Globus pallidus (tissue), 1 donor: ENCODE measurements at places on chromosomes 16 and 17.

- no peak for DNase-seq
These were observed 64.5 kb downstream of the RAI1 start for GRCh38 chr17:17745476-17746455.

DNA sequence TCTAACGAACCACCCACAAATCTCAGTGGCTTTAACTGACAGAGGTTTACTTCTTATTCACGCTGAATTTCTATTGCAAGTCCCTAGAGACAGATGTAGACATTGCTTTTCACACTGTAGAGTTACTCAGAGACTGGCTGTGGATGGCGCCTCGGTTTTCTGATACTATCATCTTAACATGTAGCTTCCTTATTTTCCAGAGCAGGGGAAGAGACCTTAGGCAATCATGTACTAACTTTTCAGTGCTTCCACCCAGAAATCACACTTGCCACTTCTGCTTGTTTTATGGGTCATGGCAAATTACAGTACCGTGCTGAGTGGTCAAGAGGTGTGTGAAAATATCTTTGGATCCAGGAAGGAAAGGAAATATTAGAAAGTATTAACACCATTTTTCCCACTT lies 65.4 kb downstream of the MAF start:
- peak; percentile 35 for DNase-seq

DNA sequence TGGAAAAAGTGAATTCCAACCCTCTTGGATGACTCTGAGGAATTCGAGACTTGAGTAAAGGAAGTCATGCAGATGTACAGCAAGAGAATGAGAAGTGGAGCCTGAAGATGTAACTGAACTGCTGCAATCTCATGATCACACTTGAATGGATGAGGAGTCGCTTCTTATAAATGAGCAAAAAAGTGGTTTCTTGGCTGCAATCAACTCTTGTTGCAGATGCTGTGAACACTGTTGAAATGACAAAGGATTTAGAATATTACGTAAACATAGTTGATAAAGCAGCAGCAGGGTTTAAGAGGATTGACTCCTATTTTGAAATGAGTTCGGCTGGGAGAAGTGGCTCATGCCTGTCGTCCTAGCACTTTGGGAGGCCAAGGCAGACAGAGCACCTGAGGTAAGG lies 25.5 kb downstream of the ASPA start:
- DNase-seq, result no peak

DNA sequence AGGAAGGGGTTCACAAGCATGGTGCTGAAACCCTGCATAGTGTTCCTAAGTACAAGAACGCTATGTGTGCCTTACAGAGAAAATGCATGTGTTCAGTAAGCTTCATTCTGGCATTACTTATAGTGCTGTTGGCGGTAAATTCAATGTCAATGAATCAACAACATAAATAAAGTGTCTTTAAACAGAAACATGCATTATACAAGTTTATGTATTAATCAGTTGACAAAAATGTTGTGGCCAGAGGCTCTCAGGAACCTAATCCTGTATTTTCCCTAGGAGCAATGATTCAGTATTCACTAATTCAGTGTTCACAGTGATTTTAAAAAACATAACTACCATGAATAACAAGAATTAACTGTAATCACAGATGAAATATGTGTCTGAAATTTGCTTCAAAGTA lies 47.1 kb upstream of the MYOCD start:
- no peak for DNase-seq

- no peak for DNase-seq
These were observed 115.2 kb downstream of the COPRS start for GRCh38 chr17:31743797-31744196.

DNA sequence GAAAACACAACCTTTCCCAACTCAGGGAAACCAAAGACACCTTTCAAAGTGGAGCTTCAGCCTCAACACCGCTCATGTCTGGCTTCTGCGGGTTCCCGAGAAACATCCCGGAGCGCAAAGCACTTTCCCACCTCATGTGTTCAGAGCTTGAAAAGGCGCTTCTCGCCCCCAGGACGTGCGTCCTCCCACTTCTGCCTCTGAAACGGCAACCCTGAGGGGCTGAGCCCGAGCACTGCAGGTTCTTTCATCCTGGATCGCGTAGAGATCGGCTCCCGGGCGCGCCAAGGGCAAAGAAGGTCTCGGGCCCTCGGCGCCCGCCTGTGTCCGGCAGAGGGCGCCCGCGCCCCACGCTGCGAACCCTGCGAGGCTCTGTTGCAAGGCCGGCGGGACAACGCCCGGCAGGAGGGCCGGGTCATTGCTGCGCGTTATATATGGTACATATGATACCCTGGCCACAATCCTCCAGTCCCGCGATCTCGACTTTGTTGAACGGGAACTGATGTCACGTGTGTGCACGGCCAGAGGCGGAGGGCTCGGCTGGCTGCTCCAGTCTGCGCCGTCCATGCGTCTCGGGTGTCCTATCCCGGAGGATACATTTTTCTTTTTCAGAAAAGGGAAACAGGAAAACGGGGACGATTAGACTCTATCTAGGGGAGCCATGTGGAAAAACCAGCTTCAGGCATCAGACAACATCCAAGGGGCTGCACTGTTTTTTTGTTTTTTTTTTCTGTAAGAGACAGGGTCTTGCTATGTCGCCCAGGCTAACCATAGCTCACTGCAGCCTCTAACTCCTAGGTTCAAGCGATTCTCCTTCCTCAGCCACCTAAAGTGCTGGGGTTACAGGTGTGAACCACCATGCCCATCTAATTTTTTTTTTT lies 19.1 kb downstream of the COQ7 start:
- DNase-seq, result peak; percentile 70

DNA sequence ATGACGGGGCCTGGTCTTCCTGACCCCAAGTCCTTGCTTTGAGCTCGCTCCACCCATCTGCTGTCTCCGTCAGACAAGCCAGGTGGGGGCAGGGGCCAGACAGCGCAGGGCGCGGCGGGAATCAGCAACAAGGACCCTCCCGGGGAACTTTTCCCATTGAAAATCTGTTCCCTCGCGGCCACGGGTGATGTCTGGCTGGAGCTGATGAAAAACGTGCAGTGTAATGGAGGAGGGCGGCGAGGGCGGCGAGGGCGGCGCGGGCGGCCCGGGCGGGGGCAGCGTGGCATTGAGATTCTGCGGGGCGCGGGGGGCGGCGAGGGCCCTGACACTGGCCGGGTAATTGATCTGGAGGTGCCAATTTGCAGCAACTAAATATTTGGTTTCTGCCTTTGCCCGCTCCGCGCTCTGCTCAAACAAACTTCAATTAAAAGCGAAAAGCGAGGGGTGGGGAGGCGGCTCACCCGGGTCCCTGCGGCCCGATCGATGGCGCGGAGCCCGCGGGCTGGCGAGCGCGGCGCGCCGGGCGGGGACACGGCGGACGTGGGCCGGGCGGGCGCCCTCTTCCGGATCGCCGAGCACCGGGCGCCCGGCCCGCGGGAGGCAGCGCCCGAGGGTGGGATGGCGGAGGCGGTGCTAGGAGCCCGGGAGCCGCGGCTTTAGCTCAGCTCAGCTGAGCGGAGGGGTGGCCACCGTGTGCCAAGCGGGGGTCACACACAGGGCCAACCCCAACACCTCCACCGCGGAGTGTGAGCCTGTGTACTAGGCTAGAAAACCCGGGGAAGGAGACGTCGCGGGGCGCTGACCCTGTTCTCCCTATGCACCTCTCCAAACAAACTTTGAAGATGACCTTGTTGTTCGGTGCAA lies 32.4 kb downstream of the DCAKD start:
- DNase-seq, result no peak

DNA sequence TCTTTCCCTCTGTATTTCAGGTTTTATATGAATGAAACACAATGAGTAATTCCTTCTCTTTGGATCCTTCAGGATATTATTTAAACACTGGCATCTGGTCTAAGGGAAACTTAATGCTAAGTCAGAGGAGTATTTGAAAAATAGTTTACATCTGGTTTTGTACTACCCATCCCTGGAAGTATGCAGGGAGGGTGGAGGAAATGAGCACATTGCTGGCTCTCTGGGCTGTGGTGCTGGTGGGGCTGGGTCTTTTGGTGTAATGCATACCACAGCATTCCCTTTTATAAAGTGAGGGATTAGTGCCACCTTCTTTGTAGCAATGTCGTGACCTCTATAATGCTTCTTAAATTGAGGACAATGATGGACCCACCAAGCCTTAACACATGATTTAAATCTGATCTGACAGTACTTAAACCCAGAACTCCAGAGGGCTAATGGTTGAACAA lies 105.5 kb upstream of the AXIN2 start:
- no peak for DNase-seq

DNA sequence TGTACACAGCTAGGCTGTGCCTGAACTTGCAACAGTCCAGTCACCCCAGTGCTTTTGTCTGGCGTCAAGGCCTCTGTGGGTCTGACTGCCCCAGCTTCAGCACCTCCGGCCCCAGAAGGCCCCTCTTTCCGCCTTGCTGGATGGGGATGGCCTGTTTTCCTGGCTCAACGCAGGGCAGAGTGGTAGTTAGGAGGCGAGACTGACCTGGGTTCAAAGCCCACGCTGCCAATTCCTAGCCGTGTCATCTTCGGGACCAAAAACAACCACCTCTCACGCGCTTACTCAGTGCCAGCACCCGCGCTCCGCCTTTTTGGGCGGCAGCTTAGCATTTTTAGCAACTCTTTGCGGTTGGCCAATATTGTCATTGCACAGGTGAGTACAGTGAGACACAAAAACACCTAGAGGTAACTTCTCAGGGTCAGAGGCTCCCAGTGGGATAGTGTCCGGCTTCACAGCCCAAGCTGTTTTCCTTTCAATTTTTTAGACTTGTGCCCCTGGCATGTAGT lies 4.6 kb downstream of the MYBBP1A start:
- no peak for DNase-seq

DNA sequence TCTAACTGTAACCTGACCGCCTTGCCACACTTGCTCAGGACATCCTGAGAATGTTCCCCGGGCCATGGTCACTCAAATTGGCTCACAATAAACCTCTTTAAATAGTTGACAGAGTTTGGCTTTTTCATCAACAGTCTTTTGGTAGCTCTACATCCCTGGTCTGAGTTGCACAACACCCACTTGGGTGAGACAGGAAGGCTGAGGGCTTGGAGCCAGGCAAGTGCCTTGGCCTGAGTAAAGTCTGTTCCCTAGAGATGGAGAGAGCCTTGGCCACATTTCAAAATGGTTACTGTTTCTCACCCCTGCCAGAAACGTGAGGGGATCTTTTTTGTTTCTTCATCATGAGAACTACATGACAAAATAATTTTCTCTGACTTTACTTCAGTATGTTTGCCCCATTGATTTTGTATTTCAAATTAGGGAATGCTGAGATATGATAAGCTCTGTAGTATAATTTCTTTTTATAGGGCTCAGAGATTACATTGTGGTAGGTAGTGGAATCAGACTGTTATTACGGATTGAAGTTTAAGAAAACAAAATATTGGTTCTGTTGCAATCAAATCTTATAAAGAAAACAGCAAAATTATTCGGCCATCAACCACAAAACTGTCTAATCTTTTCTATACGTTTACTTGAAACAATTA lies 53.9 kb upstream of the NETO2 start:
- DNase-seq, result no peak

GRCh38 chr17:69575346-69575761 lies 160.9 kb downstream of the MAP2K6 start:
- DNase-seq, result no peak

- no peak for DNase-seq
These were observed 12.4 kb downstream of the TENT4B start for GRCh38 chr16:50165473-50165872.

- no peak for DNase-seq
These were observed 54.0 kb downstream of the TMEM132E start for GRCh38 chr17:34633351-34633750.

GRCh38 chr16:53054670-53055485 lies at the start of gene CHD9:
TSS of gene CHD9 (plus strand) at chr16:53054991. CDS start at chr16:53156090, 101,099 bp downstream.
- peak; percentile 84 for DNase-seq

GRCh38 chr16:75535211-75535843 lies 581 bp downstream of the CHST5 start:
- no peak for DNase-seq

DNA sequence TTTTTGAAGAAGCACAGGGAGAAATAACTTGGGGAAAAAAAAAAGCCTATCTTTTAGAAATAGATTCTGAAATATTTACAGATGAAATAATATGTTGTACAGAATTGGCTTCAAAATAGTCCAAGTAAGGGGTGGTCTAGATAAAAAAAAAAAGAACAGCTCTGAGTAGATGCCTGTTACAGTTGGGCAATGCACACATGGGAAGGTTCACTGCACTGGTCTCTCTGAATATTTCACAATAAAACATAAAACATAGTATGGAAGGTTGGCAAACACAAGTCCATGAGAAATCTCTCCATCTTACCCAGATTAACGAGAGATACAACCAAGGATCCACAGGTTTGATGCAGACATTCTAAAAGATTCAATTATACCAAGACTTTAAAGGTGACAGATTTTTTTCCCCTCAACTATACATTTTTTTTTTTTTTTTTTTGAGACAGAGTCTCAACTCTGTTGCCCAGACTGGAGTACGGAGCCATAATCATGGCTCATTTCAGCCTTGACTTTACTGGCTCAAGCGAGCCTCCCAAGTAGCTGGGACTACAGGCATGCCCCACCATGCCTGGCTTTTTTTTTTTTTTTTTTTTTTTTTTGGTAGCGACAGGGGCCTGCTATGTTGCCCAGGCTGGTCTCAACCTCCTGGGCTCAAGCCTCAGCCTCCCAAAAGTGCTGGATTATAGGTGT lies 58.0 kb downstream of the KANSL1 start:
- DNase-seq, result no peak

- DNase-seq, result no peak
These were observed 5.3 kb upstream of the DDX52 start for GRCh38 chr17:37648555-37648954.

- DNase-seq, result no peak
These were observed 101.5 kb upstream of the SMIM36 start for GRCh38 chr17:55612691-55613141.

DNA sequence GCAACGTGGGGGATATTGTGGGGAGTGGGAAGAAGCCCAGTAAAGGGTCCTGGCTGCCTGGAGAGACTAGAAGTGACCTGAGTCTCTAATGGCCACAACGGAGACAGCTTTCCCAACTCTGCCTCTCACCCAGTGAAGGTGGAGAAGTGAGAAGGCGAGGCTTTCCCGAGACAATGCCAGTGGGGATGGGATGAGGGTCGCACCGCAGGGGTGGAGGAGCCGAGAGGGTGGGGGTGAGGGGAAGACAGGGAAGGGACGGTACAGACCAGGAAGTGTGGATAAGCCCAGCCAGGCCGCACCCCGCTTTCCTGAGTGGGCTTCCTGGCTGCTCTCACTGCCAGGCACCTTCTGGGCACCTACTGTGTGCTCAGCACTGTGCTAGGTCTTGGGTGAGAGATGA lies 7.5 kb upstream of the SPPL2C start:
- DNase-seq, result no peak

DNA sequence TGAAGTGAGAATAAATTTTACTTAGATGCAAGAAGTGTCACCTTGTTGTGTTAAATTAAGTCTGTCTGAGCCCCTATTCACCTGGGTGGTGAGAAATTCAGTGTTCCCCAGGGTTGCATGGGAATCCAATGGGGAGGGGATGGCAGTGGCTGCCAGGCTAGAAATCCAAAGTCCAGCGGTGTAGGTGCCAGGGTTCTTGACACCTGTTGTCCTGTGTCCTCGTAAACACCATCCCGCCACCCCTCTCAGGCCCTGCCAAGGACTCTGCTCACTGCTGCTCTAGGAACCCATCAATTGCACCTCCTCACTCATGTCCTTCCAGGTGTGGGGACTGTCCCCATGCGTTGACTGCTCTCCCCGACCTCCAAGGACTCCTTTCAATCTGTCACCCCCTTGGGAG lies 58.9 kb downstream of the CACNG5 start:
- no peak for DNase-seq

- no peak for DNase-seq
These were observed 140.3 kb upstream of the TBX2 start for GRCh38 chr17:61259360-61259759.

- DNase-seq, result no peak
These were observed 4.1 kb upstream of the FAAP100 start for GRCh38 chr17:81556175-81556691.
